T-cell (primary cell): ENCODE measurements at places on chromosomes 16 and 17.

DNA sequence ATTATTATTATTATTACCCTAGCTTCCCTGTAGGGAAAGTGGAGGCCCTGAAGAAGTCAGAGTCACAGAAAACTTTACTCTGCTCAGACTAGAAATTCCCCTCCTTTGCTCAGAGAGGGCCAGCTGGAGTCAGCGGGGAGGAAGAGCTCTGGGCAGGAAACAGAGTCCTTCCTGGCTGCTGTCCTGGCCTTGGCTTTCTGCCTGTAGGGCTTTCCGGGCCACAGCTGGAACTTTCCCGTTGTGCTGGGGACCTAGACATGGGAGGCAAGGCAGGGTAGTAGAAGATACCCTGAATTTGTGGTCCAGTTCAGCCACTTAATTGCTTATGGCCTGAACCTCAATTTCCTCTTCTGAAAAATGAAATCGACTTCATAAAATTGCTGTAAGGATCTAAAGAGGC lies 14.0 kb upstream of the CCL2 start:
- no peak for DNase-seq

GRCh38 chr16:57799600-57800199 lies 2.6 kb downstream of the KIFC3 start:
- no peak for DNase-seq

DNA sequence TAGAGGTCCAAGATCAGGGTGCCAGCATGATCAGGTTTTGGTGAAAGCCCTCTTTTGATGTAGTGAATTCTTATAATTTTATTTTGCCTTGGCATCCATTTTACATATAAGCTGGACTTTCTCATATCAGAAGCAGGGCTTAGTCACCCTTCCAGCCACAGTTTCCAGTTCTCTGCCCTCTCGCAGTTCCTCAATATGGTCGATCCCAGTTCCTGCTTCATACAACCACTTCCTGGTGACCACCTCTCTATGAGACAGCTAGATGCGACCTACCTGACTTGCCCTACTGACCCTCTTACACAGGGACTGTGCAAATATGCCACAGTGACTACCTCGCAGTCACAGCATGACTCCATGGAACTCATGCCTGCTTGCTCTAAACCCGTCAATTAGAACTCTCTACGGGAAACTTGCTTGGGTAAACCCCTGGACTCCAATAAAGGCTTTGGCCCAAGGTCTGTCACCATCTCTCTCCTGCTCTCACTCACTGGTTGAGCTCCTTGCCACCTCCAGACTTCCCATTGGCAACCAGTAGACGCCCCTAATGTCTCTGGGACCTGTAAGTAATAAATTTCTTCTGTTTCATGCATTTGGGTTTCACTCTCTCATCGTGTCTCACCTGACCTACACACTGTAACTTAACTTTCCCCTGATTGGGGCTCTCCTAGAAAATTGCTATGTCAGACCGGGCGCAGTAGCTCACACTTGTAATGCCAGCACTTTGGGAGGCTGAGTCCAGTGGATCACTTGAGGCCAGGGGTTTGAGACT lies 21.4 kb downstream of the CD300LG start:
- DNase-seq, result no peak

DNA sequence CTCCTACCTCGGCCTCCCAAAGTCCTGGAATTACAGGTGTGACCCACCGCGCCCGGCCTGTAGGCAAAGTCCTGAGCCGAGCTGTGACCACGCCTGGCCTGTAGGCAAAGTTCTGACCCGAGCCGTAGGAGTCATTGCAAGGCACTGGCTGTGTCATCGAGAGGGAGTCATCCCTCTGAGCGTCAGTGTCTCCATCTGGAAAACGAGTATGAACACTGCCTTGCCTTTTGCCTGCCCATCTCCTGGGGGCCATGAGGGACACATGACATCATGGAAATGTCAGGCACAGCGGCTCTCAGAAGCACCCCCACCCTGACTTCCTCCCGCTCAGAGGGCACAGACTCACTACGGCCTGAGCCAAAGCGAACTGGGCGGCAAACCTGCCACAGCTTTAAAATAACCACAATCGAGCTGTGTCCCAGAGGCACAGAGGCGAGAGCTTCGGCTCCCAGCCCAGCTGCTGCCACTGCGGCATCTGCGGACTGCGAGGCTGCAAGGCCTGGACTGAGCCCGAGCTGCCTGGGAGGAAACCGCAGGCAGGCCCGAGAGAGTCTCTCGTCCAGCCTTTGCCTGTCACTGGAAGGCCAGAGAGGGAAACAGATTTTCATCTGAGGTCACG lies 50.8 kb downstream of the RPH3AL start:
- no peak for DNase-seq

DNA sequence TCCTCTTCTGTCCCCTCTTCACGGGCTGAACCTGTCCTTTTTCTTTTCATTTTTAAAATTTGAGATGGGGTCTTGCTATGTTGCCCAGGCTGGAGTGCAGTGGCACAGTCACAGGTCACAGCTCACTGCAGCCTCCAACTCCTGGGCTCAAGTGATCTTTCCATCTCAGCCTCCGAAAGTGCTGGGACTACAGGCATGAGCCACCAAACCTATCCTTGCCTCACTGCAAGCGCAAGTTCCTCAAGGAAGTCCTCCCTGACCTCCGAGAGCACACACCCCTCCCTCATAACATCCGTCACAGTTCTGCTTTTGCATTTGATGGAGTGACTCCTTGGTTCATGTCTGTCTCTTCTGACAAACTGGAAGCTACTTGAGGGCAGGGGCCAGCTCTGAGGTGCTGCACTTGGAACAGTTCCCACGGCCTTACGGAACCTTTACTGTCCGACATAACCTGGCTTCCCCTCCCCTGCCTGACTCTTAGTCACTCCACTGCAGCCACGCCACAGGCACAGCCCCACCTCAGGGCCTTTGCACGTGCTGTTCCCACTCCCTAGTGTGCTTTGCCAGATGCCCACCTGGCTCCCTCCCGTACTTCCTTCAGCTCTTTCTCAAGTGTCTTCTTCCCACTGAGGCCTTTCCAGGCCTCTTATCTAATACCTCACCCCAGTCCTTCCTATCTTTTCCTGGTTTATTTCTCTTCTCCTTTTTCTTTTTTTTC lies 4.4 kb downstream of the TBX6 start:
- DNase-seq, result no peak

DNA sequence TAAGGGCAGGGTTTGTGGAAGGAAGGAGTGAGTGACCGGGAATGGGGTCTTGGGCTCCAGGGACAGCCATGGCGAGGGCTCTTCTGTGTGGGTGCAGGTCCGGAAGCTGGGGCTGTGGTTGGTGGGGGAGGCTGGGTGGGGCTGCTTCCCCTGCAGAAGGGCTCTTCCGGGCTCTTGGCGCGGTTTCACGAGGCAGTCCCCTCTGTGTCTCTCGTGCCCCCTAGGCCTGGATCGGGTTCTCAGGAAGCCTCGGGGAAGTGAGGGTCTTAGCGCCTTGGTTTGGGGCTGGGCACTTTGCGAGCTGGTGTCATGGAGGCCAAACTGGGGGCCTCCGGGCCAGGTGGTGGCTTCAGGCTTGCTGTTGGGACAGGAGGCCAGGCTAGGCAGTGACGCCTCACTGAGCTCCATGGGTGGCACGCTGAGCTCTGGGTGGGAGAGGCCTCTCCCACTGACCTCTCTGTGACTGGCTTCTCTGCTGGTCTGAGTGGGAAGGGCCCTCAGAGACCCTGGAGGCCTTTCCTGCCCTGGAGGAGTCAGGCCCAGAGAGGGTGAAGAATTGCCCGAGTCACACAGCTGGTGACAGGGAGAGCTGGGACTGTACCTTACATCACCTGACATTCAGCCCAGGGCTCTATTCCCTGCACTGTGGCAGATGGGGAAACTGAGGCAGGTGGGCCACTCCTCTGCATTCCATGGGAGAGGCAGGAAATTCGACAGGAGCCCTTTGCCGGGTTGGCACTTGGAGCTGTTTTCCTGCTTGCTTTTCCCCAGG lies 8.2 kb downstream of the ADCY7 start:
- DNase-seq, result peak; percentile 70

- DNase-seq, result no peak
Measured at GRCh38 chr16:79902351-79902750, 301.8 kb upstream of the MAF start.

DNA sequence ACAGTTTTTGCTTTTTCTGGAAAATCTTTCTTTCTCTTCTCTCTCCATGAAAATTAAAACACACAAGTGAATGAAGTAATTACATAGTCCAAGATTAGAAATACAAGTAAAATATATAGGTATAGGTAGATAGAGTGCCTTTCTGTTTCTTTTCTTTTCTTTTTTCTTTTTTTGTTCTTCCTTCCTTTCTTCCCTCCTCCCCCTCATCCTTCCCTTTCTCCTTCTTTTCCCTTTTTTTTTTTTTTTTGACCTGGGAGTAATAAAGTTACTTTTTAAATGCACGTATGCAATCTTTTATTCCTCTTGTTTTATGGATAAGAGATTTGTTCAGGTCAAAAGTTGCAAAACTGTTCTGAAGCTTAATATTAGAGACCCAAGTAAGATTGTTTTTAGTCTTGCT lies 34.6 kb upstream of the KCNJ2 start:
- DNase-seq, result no peak

- no peak for DNase-seq
Measured at GRCh38 chr17:40915199-40915661, 22.2 kb downstream of the KRT23 start.

DNA sequence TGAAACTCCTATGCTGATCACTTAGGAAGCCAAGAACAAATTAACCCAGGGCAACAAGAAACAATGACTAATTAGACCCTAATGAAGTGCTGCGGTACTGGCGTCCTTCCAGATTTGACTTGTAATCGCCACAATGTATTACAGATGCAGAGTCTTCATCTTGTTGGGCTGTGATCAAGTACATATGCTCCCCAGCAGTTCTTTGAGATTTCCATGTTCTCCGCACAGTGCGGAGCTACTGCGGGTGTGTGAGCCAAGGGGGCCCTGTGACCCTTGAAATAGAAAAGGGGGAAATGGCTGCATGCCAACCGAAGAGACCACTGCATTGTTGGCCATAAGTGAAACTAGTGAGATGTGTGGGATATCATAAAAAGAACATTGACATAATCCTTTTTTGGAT lies 469.9 kb downstream of the MAF start:
- DNase-seq, result no peak

GRCh38 chr17:77677630-77678029 lies 280.9 kb upstream of the TNRC6C start:
- no peak for DNase-seq

- no peak for DNase-seq
Measured at GRCh38 chr16:31079342-31079944, 5.2 kb downstream of the ZNF646 start.

DNA sequence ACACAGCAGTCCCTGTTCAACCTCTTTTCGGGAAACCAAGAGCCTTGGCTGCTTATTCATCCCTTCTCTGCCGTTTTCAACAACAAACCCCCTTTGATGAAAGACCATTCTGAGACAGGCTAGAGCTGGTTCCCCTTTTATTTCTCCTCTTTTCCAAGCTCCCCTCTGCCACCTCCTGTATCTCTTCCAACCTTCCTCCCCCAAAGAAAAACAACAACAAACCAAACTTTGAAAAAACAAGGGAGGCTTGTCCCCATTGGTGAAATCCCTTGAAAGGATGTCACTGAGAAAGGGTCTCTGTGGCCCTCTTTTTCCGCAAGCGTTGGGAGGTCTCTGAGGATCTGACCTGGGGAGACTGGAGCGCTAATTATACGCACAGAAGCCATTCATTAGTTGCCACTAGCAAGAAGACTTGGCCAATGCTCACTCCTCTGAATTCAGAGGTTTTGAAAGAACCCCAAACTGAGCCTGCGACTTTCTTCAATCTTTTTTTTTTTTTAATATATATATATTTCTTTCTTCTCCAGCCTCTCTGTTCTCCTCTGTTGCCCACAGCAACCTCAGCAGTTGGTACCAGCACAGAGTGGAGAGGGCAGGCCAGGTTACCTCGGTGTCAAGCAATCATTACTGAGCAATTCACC lies 101.4 kb downstream of the PITPNC1 start:
- peak; percentile 42 for DNase-seq

DNA sequence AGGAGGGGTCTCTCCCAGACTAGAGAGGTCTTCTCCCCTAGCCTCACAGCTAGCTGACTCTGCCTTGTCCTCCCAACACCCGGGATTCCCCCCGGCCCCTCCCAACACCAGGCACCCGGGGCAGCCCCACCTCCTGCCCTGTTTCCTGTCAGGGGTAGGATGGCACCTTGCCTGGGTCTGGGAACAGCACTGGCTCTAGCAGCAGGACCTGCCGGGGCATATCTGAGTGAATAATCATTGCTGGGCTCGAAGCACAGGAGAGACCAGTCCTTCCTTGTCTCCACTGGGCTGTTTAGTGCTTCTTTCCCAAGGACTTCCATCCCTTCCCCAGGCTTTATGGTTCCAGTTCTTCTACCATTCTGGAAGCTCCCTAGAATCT lies 25.7 kb downstream of the MINK1 start:
- DNase-seq, result no peak

DNA sequence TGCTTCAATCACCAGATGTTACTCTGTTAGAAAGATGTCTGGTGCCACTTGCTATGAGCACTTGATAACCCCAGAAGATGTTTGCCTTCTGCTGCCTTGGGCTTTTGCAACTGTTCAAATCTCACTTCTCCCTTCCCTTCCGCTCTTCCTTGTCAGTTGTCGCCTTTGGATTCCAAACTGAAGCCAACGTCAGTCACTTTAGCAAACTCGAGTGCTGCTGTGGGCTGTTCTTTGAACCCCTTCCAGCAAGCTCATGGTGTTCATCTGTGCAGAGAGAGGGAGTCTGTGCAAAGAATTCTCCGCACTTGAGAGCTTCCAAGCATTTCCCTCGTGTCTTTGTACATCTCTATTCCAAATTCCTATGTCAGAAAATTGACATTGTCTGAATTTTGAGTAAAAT lies 879.4 kb downstream of the CDH11 start:
- no peak for DNase-seq

DNA sequence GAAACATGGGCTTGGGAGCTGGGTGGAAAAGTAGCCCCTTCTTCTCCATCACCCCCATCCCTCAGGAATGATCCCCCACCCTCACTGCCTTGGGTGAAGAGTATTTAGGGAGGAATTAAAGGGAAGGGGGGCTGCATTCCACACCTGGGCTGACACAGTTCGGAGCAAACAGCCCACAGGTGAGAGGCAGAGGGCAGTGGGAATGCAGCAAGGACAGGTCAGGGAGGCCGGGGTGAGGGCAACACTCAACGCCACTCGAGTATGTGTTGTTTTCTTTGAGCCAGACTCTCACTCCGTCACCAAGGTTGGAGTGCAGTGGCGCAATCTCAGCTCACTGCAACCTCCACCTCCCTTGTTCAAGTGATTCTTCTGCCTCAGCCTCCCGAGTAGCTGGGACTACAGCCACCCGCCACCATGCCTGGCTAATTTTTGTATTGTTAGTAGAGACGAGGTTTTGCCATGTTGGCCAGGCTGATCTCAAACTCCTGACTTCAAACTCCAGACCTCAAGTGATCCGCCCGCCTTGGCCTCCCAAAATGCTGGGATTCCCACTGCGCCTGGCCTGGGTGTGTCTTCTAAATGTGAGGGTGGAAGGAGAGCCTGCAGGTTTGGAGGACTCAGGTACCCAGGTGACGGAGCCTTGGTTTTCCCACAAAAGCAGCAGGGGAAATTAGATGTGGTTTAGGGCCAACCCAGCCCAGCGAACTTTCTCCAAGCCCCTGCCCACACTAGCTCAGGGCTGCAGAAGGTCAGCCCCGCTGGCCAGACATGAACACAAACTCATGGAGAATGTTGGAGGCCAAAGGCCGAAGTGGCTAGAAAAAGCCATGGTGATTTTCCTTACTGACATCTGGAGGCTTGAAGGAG lies 21.2 kb upstream of the ITGA3 start:
- DNase-seq, result no peak
